Glomerular endothelial cell (primary cell): ENCODE measurements at places on chromosomes 7 and 10. TPM values are rescaled to one million over a fixed set of nuclear protein-coding genes. Genes with fewer than 3 reads are reported as not detected.

The NKX1-2 gene
- total RNA-seq: not detected in 2 replicates

The SSC4D gene
- 1.4 and 2.0 TPM in 2 replicates for total RNA-seq

The SFRP4 gene
- 0.39 TPM in 1 of 2 replicates, not detected in the other for total RNA-seq

The ANKRD30A gene
- total RNA-seq: not detected in 2 replicates

The AS3MT gene
- total RNA-seq: 0.58 and 0.82 TPM in 2 replicates

The H2BK1 gene
- total RNA-seq: not detected in 2 replicates

The AOAH gene
- total RNA-seq: 0.64 TPM in 1 of 2 replicates, not detected in the other

The PRR15 gene
- 0.23 TPM in 1 of 2 replicates, not detected in the other for total RNA-seq

The ITPRID1 gene
- total RNA-seq: not detected in 2 replicates

The GNAT3 gene
- total RNA-seq: not detected in 2 replicates

The FAM25G gene
- total RNA-seq: not detected in 2 replicates

The PPP1R3C gene
- 0.87 and 1.3 TPM in 2 replicates for total RNA-seq

The RNF32 gene
- 0.12 and 0.15 TPM in 2 replicates for total RNA-seq

The CARD11 gene
- total RNA-seq: 3.5 and 4.6 TPM in 2 replicates

The ZNF487 gene
- total RNA-seq: 2.0 and 3.3 TPM in 2 replicates

The STEAP2 gene
- 0.05 and 0.70 TPM in 2 replicates for total RNA-seq

The PSPH gene
- total RNA-seq: 30.1 and 35.1 TPM in 2 replicates

The AGR3 gene
- not detected in 2 replicates for total RNA-seq

The CYP3A4 gene
- total RNA-seq: not detected in 2 replicates

The TAS2R41 gene
- not detected in 2 replicates for total RNA-seq

The CALD1 gene
- 151 and 251 TPM in 2 replicates for total RNA-seq

The PDK4 gene
- total RNA-seq: 2.2 and 8.7 TPM in 2 replicates

The OR2A1 gene
- not detected in 2 replicates for total RNA-seq

The BLNK gene
- total RNA-seq: not detected in 2 replicates

The IFIT1 gene
- total RNA-seq: 3.3 and 20.8 TPM in 2 replicates

The CFAP58 gene
- 1.2 and 1.7 TPM in 2 replicates for total RNA-seq

The LBX1 gene
- not detected in 2 replicates for total RNA-seq

The FAM20C gene
- total RNA-seq: 18.5 and 38.1 TPM in 2 replicates

The TMEM176B gene
- not detected in 2 replicates for total RNA-seq

The SFMBT2 gene
- 3.1 and 4.8 TPM in 2 replicates for total RNA-seq

The CTNNA3 gene
- not detected in 2 replicates for total RNA-seq

The GRID2IP gene
- not detected in 2 replicates for total RNA-seq

The SNX10 gene
- total RNA-seq: 2.5 and 7.2 TPM in 2 replicates

The ERVW-1 gene
- total RNA-seq: not detected in 2 replicates

The SLC18A3 gene
- total RNA-seq: not detected in 2 replicates

The ARPC1B gene
- total RNA-seq: 509 and 602 TPM in 2 replicates

The MNX1 gene
- total RNA-seq: 0.10 TPM in 1 of 2 replicates, not detected in the other

The DAGLB gene
- total RNA-seq: 13.3 and 17.3 TPM in 2 replicates

The LRRC61 gene
- total RNA-seq: 1.7 and 2.4 TPM in 2 replicates

The TRPV5 gene
- total RNA-seq: not detected in 2 replicates

The PRTFDC1 gene
- total RNA-seq: 2.8 and 8.1 TPM in 2 replicates

The ADIRF gene
- 17.5 and 40.6 TPM in 2 replicates for total RNA-seq
